ENCODE measurements at places on chromosomes 3 and 15.
A peak's percentile ranks its signal among the peaks of the same experiment; 100 is the strongest.

GRCh38 chr3:145721273-145721805 lies 439.6 kb downstream of the PLOD2 start:
- DNase-seq: peak; percentile 43

DNA sequence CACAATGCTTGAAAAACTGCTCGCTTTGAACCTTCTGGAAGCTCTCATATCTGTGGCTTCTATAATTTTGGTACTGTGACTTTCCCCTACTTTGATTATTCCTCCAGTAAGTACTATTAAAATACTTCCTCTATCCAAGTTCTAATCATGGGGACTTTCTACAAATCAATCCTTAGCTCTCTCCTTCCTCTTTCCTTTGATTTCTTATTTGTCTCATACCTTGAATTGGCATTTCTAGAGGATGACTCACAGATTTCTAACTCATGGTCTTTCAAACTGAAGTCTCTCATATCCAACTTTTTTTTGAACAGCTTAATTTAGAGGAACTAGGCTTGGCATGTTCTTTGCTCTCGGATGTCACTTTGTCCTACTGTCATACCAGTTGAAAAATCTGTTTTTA lies 241.8 kb downstream of the TBC1D5 start:
- peak; percentile 18 for DNase-seq

GRCh38 chr3:64021922-64022321 lies 1.4 kb downstream of the PSMD6 start:
- no peak for DNase-seq

- DNase-seq: no peak
These were observed 80.5 kb upstream of the NEO1 start for GRCh38 chr15:72971766-72972165.

- DNase-seq: peak; percentile 98
These were observed at the start of gene SEC22C for GRCh38 chr3:42581709-42582473. TSS of gene SEC22C (minus strand) at chr3:42581967. CDS start at chr3:42569046, 12,921 bp downstream.

GRCh38 chr3:64859625-64860535 lies 172.1 kb upstream of the ADAMTS9 start:
- peak; percentile 30 for DNase-seq

GRCh38 chr3:183662099-183662498 lies 26.7 kb downstream of the KLHL24 start:
- no peak for DNase-seq

Measured in mesendoderm (in vitro differentiated cells).